ENCODE measurements at places on chromosomes 5 and 9. TPM values are rescaled to one million over a fixed set of nuclear protein-coding genes. Genes with fewer than 3 reads are reported as not detected.

The AMBP gene
- 1.2 TPM for polyA plus RNA-seq

The TRIM52 gene
- polyA plus RNA-seq, result 29.3 TPM

The LTC4S gene
- 3.3 TPM for polyA plus RNA-seq

The ORM1 gene
- polyA plus RNA-seq, result 0.38 TPM

The SLC26A2 gene
- 13.0 TPM for polyA plus RNA-seq

The SHOC1 gene
- polyA plus RNA-seq, result 0.15 TPM

The TAF1L gene
- 0.04 TPM for polyA plus RNA-seq

The FLT4 gene
- 8.9 TPM for polyA plus RNA-seq

The CHSY3 gene
- polyA plus RNA-seq, result 5.3 TPM

The FBP2 gene
- 81.1 TPM for polyA plus RNA-seq

The SREK1IP1 gene
- polyA plus RNA-seq, result 10.5 TPM

The TXNDC8 gene
- polyA plus RNA-seq, result not detected
